ENCODE measurements at places on chromosomes 6 and 20.

DNA sequence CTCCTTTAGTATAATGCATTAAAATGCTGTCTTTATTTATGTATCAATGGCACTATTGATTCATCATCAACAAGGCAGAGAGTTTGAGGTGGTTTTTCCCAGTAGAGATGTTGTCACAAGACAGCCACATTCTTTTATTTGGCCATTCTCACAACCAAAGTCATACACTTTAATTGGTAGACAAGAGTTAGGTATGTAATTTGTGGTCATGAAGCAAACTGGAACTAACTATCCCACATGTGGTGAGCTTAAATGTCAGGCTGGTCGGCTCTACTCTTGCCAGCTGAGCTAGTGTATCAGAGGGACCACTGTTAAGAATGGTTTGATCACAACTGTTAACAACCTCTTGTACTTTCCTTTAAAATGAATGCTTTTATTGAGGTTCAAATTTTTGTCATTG lies 714.6 kb downstream of the CD109 start:
- no peak for DNase-seq

- peak; percentile 47 for DNase-seq
Observed at GRCh38 chr6:43334466-43335095, 26.0 kb upstream of the CRIP3 start.

GRCh38 chr20:50278684-50279531 lies 88.3 kb downstream of the CEBPB start:
- DNase-seq = no peak

- no peak for DNase-seq
Observed at GRCh38 chr20:48738399-48739304, 89.1 kb downstream of the PREX1 start.

GRCh38 chr6:122141246-122141645 lies 258.2 kb upstream of the HSF2 start:
- no peak for DNase-seq

- no peak for DNase-seq
Observed at GRCh38 chr6:131331873-131332781, 196.9 kb downstream of the AKAP7 start.

GRCh38 chr6:4180652-4181255 lies 45.4 kb upstream of the ECI2 start:
- DNase-seq = peak; percentile 26

DNA sequence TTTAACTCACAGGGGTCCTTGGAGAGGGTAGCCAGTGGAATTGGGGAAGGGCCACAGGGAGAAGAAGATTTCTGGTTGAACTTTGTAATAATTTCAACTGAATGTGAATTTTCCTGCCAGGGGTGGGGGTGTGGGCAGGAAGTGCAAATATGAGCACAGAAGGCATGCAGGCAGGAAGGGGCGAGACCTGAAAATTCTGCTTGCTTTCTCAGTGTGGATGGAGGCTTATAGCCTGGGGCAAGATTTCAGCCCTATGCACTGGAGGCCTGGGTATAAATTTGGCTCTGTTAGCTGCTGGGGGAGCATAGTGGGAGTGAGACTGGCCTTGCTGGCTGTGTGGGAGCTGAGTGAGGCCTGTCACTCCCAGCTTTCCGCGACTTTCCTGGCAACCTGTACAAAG lies 54.4 kb downstream of the PERP start:
- no peak for DNase-seq

- peak; percentile 41 for DNase-seq
Observed at GRCh38 chr6:36873612-36874442, 776 bp downstream of the PPIL1 start.

DNA sequence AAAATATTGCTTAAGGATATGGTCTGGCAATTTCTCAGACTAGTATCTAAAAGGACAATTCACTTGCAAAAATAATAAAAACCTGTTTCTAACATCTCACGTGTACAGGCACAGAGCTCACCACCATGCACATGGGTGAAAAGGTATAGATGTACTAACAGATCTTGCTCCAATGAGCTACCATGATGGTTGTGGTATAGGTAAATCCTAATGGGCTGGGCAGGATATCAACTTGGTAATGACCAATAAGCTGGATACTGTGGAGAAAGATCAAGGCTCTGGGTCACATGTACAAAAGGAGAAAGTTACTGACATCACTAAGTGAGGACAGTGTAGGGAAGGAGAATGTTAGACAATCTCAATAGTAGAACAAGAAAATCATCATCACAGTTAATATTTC lies 111.0 kb upstream of the NUP153 start:
- DNase-seq = no peak

- no peak for DNase-seq
Observed at GRCh38 chr6:170099387-170099786, 191.5 kb downstream of the DLL1 start.

- no peak for DNase-seq
Observed at GRCh38 chr6:148138573-148138972, 204.1 kb upstream of the SASH1 start.

DNA sequence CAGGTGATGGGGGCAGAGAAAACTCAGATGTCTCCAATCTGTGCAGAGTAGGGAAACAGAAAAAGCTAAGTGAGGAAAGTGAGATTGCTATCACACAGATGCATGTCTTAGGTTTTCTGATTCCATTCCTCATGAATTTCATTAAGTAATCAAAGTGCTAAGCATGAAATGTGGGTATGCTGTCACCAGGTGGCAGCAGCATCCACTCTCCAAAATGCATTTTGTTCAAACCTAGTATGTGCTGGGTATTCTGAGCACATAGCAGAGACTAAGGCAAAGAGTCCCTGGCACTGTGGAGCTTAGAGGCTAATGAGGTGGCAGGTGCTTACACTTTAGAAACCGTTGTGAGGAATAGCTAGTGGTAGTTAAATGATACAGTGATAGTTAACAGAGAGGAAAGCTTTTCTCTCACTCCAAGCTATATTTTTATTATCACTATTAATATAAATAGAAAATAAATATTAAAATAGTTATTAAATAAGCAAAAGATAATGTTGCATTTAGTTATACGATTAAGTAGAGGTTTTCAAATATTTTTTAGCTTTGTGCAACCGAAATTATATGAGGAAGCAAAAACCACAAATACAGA lies 179.5 kb downstream of the CDH26 start:
- DNase-seq = peak; percentile 74

DNA sequence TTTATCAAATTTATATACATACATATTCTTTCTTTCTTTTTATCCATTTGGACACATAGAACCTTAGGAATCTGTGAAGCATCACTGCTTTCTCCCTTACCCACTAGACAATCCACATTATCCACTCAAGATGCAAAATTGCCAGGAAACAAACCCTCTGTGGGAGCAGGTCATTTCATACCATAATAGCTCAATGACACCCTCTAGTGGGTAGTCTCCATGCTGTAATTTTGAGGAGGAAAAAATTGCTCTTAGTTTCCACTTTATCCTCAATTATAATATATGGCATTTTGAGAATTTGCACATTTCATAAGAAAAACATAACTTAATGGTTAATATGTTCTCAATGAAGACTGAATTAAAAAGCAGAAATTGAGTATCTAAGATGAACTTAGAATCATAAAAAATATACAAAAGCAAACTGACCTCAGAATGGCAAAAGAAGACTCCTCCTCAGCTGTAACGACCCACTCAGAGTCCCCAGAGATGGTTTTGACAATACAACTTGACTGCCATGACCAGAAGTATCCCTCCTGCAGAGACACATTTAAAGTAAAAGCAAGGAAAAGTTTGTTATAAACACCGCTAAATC lies 164.1 kb downstream of the FRK start:
- peak; percentile 70 for DNase-seq

DNA sequence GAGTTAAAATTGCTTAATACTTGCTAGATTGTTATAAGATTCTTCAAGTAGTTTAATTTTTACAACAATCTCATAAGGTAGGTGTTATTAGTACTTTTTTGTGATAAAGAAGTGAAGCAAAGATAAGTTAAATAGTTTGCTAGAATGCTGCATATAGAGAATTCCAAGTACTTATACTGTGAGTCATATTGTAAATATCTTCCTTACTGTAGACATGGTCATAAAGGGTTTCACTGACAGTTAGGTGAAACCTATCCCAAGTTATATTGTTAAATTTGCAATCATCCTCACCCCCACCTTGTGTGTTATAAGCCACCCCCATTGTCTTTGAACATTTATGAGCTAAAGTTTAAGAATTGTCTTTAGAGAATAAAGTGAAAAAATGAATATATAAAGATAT lies 142.0 kb downstream of the FAM83B start:
- DNase-seq = no peak

GRCh38 chr6:96162711-96163120 lies 146.9 kb downstream of the FUT9 start:
- no peak for DNase-seq

GRCh38 chr20:44571362-44571988 lies 10.9 kb upstream of the PKIG start:
- DNase-seq = no peak

DNA sequence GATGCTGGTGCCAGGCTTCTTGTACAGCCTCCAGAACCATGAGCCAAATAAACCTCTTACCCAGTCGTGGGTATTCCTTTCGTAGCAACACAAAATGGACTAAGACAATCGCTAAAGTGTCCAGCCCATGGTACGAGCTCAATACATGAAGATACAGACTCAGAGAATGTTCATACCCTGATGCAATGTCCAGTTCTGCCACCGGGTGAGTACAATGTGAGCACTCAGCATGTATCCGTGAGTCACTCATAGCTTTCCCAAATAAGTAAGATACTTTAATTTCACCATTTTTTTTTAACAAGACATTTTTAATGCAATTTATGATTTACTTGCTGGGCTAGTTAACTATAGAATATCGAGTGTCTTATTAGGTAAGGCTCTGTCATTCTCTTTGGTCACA lies 26.7 kb upstream of the PDE10A start:
- no peak for DNase-seq

GRCh38 chr6:5099537-5099936 lies 14.4 kb downstream of the PPP1R3G start:
- DNase-seq = no peak

- DNase-seq = no peak
Observed at GRCh38 chr6:81172056-81172740, 580.3 kb downstream of the TENT5A start.

DNA sequence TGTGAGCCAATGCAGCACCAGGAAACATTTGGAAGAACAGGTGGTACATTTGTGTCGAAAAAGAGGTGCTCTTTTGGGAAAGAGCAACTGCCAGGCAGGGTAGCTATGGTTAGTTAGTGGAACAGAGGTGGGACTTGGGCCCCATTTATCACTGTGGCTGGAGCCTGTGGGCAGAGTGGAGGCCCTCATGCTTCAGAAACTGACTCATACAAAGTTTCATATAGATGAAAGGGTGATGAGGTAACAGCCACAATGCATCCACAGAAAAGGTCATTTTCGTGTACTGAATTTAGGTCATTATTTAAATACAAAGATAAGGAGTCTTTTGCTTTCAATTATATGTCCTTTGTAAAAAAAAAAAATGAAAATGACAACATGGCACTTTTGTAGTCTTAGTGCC lies 76.4 kb upstream of the HS3ST5 start:
- no peak for DNase-seq

DNA sequence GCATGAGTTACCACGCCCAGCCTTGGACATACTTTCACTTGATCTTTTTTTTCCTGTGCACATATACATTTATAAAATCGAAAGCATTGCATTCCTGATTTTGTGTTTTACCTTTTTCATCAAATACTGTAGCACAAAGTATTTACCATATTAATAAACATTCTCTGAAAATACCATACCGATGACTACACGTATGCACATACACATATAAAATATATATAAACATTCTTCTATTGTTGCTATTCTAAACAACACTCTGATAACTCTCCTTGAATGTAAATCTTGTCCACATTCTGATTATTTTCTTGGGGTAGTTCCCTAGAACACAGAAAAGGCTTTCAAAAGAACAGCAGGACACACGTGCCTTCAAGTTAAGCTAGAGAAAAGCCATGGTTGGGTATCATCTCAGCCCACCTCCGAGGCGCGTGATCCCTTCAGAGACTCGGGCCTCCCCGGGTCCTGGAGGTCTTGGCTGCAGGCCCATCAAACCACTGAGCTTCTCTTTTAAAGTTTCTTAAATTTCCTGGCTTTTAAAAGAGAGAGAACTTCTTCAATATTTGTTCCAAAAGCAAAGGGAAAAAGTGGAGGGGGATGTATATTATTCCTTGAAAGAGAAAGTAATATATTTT lies 198.1 kb downstream of the MYLK4 start:
- DNase-seq = no peak

GRCh38 chr6:34383161-34383631 lies 9.3 kb downstream of the NUDT3 start:
- no peak for DNase-seq

DNA sequence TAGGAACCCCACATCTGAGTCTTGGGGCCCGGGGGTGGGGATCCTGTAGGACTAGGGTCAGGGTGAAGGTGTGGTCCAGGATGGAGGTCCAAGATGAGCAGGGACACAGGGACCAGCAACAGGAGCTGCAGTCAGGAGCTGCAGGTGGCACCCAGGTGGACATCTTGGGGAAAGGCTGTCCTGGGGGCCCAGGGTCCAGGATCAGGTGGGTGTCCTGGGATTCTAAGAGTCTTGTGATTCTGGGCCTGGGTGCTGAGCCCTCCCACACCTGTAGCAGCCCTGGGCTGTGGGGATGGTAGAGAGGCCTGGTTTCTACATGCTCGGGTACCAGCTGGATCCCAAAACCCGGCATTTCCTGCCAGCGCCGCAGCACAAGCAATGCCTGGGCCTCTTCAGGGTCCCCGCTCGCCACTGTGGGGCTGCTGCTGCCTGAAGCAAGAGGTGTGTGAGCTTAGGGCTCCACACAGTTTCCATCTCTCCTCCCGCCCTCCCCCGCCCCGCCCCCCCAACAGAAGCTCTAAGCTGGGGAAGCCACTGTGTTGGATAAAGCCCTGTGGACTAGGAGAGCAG lies 20.7 kb downstream of the ERGIC3 start:
- no peak for DNase-seq

DNA sequence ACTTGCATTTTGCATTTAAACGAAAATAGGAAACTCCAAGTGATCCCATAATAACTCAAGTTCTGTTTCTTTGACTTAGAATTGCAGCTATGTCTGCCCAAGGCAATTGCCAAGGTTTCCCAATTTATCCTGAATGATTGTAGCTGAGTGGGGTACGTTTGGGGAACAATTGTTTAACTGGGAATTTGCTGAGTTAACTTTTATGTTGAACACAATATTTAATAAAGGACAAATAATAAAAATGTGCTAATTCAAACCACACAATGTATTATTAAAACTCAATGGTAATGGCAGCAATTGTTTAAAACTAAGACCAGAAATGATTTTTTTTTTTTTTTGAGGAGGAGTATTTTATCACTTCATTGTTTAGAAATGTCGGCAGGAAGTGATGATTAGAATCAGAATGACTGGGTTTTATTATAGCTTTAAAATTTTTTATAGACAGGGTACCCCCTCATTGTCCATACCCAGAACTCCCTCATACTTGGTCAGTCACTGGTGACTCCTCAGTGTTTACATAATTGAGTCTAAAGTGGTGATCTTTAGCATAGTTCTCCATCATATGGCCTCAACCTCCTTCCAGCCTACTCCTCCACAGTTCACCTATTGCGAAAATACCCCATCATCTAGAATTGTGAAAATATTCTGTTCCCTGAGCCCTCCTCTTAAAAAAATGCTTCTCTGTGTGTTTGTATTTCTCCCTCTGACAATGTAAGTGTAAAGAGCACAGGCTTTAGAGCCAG lies 389.2 kb upstream of the CITED2 start:
- DNase-seq = no peak

Data from brain (organoid and tissue), 16 donors.